ENCODE measurements at places on chromosomes 2 and 18.

DNA sequence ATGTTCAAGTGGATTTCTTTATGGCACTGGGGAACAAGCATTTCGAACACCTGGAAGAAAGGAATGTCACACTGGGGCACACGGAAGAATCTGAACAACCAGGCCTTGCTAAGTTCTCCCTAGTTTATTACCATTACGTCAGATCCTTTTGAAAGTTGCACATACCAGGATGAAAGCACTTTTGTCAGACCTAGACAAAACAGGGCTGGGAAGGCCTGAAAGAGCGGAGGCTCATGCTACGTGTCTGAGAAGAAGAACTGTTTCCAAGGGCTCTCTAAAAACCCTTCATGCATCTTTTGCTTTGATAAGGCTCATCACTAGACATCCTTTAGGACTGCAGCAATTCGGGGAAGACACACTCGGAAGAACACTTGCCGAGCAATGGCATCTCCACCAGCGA lies 15.4 kb upstream of the SLC25A52 start:
- no peak for DNase-seq

DNA sequence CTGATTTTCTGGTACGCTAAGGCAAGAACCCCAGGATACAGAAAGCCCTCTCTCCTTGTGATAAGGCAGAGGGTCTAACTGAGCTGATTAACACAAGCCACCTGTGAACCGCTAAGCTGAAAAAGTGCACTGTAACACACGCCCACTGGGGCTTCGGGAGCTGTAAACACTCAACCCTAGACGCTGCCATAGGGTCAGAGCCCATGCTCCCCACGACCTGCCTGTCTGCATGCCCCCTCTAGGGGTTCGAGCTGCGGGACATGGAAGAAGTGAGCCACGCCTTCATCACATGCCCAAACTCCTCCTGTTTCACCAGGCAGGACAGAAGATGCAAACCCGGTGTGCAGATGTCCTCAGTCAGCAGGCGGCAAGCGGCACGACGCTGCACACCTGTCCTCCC lies 173.9 kb upstream of the RAB12 start:
- no peak for DNase-seq

GRCh38 chr2:223549215-223549614 lies 52.9 kb downstream of the SCG2 start:
- no peak for DNase-seq

DNA sequence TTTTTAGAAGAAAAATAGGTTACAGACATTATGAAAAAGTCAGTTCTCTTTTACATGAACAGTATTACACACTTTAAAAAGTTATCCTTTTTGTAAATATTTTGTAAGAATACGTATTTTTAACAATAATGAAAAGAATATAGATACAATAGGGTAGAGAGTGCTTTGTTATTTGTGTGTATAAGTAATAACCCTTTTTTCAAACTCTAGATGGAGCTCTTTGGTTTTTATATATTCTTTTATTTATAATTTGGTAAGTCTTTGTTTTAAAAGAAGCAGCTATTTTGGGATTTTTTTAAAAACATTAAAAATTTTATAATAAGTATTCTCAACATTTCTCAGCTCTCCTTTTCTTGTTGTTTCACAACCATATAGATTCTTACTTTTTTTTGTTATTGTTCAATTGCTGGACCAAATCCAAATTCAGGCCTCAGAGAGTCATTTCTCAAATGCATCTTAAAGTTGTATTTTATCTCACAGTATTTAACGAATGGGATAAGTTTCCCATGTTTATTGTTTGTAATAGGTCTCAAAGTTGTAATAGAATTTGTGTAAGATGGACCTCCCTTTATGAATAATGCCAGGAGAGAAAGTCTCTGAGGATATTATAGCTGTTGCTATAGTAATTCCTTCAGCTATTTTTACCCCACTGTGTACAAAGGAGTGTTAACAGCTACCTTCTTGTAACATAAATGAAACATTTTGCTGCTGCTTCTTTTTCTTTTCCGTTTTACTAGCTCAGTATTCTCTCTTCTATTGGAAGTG lies 46.4 kb downstream of the ACYP2 start:
- no peak for DNase-seq

GRCh38 chr2:169661265-169661664 lies 32.9 kb downstream of the CFAP210 start:
- DNase-seq, result no peak
